Stimulated activated CD4-positive, alpha-beta T cell treated with anti-CD3 and anti-CD28 coated beads, Interleukin-4, amount 100 ng/mL, for 1 hour (primary cell): ENCODE measurements at places on chromosomes 12 and 14.
A peak's percentile ranks its signal among the peaks of the same experiment; 100 is the strongest.

GRCh38 chr14:60757567-60758002 is 23.0 kb downstream of the MNAT1 start:
- no peak for DNase-seq

GRCh38 chr12:121095544-121096198 is 37.0 kb upstream of the P2RX7 start:
- peak; percentile 76 for DNase-seq

DNA sequence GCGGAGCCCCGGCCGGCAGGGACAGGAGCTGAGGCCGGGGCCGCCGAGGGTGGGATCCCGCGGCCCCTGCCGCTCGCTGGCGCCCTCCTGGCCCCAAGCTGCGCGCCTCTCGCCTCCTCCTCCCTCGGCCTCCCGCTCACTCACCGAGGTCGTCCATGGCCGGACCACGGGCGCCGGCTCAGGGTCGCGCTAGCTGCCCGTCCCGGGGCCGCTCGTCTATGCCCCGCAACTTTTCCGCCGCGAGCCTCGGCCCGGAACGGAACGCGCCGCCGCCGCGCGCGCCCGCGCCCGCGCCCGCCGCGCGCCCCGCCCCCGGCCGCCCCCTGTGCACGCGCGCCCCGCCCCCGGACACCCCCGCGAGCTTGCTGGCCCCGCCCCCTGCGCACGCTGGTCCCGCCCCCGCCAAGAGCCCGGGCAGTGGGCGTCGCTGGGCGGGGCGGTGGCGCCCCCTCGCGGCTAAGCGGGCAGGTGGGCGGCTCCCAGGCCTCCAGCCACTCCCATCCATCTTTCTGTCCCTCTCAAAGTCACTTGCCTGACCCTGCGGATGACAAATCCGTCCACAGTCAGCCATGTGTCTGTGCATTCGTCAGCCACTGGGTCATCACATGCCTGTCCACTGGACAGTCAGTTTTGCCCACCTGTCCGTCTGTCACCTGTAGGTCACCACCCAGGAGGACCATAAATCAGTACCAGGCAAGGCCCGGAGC is at the start of gene PXN:
TSS of gene PXN (minus strand) at position 258 of the 707 bp plus-strand sequence. CDS start at position 157, 101 bp downstream.
- DNase-seq: peak; percentile 90

DNA sequence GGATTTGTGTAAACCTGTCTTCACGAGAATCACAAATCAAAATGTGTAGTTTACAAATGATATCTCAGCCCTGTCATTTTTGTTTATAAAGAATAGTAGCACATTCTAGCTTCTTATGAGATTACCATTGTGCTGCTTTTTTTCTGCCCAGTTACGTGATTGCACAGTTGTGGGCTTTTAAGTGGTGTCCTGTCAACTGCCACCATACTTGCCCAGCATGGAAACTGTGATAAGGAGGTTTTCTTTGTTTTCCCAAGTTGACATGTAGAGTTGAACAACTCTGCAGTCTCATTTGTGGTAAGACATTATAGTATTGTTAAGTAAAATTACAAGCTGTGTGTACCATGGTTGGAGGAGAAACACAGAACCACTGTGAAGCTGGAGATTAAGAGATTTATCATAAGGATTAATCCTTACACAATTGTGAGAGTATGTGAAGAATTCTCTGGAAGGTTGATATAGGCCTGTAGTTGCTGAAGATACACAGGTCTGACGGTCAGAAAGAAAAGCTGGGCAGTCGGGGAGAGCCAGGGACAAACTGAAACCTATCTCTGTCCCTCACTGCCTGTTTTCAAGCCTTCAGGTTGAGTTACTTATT is 12.2 kb downstream of the CHURC1 start:
- DNase-seq: no peak

GRCh38 chr12:24991209-24992049 is 42.5 kb upstream of the BCAT1 start:
- no peak for DNase-seq

GRCh38 chr12:121124402-121125109 is 8.1 kb upstream of the P2RX7 start:
- no peak for DNase-seq

- peak; percentile 45 for DNase-seq
Measured at GRCh38 chr14:88005978-88006851, 1.3 kb downstream of the GPR65 start.

DNA sequence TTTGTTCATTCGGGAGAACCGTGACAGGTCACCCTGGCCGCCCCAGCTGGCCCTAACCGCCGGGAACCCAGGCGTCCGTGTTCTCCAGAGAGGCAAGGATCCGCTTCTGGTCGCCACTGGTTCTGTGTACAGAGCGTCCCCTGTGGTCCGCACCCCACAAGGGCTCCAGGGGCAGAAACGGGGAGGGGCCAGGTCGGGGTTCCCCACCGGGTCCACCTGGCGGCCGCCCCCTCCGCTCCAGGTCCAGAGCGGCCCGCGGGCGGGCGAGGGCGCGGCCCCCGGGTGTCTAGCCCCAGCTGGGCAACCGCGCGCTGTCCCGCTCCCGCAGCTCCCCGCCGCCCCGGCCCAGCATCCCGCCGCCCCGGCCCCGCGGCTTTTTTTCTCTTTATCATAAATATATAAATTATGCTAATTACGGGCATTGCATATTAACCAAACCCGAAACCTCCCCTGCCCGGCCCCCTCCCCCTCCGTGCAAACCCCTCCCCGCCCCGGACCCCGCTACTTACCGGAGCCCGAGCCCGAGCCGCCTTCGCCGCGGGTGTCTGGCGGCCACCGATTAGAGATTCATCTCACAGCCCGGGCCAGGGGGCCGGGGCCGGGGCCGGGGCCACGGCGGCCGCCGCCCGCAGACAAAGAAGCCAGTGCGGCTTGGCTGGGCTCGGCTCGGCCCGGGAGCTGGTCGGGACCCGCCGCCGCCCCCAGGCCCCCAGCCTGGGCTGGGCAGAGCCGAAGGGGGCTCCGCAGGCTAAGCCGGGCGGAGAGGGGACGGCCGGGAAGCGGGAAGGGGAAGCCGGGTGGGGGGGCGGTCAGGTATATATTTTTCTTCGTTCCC is 512 bp downstream of the POU6F1 start:
- peak; percentile 50 for DNase-seq

DNA sequence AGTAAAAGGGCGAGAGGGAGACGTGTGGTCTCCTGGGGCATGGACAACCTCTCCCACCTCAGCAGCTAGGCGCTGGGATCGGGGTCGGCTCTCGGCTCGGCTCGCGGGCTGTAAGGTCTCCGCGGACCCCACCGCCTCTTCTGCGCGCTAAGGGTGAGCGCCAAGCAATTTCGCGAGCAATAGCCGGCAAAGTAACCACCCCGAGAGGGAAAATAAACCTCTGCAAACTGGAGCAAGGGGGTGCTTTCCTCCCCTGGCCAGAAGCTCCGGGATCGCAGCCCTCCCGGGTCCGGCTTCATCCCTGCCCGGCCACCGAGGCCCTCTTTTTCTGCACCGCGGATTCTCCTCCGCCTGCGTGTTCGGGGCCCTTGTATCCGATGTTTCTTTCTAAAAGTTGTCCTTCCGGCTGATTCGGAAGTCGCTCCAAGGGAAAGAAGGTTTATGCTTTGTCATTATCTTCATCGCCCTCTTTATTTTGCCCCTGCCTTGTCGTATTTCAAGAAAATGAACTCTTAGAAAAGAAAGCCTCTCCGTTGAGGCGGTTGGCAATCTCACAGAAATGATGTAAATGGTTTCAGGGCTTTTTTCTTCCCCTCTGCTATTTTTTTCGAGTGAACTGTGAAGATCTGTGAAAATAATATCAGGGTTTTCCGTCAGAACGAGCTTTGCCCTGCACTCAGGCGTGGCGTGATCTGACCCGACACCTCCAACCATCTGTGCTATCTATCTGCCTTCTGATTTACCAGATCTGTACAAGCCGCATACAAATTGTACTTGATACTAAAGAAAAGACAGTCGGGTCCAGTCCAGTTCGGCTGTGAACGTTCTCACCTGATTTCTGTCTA is 1.7 kb upstream of the SIX6 start:
- no peak for DNase-seq

GRCh38 chr14:33369972-33370371 is 431.3 kb downstream of the NPAS3 start:
- DNase-seq: no peak

- no peak for DNase-seq
Measured at GRCh38 chr14:65446159-65446558, 33.6 kb downstream of the FUT8 start.

GRCh38 chr14:61720294-61720661 is 25.0 kb downstream of the HIF1A start:
- DNase-seq: no peak

GRCh38 chr12:28268608-28269229 is 78.5 kb downstream of the CCDC91 start:
- DNase-seq: no peak

GRCh38 chr12:78977304-78977867 is 112.8 kb downstream of the SYT1 start:
- no peak for DNase-seq

DNA sequence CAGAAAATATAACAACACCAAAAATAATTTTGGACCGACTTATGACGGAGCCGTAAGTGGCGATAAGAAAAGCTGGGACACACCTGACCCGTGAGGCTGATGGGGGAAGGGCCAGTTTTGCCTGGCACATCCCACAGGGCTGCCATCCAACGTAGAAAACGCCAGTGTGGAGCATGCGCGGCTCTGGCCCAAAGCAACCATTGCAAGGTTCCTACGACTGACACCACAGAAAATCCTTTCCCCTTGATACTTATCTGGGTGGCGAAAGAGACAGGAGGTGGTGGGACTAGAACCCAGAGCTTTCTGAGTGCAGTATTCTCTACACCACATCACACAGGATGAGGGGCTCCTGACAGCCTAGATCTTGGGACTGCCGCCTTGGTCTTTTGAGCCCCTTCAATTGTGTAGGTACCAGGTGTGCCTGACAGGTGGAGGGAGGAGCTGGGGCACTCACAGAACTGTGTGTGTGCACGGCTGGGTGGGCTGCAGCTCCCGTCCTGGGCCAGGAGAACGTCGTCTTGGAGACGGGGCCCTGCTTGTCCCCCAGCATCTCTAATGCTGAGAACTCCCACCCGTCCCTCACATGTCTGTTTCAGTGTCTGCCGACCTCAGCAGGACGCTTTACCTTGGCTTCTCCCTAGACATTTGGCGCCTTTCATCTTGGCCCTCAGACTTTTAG is 17.4 kb upstream of the CACNA2D4 start:
- no peak for DNase-seq

DNA sequence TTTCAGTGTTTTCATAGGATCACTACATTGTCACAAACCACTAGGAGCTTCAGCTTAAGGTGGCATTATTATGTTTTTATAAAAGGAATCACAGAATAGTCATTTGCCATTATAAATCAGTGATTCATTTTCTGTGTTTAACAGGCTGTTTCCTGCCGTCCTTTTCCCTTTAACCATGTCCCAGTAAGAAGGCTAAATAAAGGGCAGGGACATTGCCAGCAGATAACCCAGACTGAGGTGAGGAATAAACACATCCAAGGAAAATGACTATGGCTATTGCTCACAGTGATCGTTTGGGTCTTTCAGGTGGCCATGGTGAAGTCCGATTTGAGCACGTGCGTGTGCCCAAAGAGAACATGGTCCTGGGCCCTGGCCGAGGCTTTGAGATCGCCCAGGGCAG is 17.9 kb upstream of the ALDH2 start:
- no peak for DNase-seq

- DNase-seq: peak; percentile 59
Measured at GRCh38 chr12:9244894-9245293, 36.7 kb upstream of the PZP start.

- no peak for DNase-seq
Measured at GRCh38 chr12:10543499-10543898, 37.8 kb downstream of the EIF2S3B start.

DNA sequence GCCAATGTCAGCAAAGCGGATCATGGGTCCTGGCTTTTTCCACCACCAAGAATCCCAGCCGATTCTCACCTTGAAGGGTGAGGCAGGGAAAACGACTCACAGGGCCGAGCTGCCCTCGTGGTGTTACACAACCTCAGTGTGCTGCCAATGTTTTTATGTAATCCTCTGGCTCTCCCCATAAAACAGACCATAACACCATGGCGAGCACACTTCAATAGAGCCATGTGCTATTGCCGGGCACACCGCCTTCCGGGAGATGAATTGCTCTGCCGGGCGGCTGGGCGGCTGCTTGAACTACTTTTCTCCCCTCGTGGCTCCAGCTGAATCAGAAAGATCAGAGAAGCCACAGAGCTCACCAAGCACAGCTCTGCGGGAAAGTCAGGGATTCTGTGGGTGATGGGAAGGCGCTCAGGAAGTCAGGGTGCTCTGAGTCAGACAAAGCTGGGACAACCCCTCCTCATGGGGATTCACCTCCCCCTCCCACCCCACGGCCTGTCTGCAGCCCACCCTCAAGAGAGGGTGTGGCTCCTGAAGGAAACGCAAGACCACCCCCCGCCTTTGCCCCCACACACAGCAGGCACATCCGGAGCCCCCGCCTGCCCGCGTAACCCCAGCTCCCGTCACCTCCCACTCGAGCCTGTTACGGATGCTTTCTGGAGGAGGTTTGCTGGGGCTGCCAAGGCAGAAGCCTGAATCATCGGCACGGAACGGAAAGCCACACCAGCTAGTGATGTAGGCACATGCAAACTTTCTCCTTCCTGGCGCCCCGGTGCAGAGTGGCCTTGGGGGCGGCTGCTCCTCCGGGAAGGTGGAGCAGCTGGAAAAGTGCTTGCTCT is 1.8 kb downstream of the GALNT9 start:
- DNase-seq: peak; percentile 67

DNA sequence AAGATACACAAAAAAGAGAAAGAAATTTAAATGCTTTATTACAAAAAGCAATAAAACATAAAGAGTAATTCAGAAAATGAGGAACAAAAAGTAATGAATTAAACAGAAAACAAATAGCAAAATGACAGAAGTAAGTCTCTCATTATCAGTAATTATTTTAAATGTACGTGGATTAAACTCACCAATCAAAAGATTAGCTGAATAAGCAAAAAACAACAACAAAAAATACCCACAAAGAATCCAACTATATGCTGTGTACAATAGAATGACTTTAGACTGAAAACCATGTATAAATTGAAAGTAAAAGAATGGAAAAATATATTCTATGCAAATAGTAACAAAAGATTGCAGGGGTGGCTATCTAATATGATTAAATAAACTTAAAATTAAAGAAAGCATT is 1006.8 kb downstream of the SLC16A7 start:
- DNase-seq: no peak

GRCh38 chr12:99910342-99910741 is 74.4 kb downstream of the ANKS1B start:
- no peak for DNase-seq

DNA sequence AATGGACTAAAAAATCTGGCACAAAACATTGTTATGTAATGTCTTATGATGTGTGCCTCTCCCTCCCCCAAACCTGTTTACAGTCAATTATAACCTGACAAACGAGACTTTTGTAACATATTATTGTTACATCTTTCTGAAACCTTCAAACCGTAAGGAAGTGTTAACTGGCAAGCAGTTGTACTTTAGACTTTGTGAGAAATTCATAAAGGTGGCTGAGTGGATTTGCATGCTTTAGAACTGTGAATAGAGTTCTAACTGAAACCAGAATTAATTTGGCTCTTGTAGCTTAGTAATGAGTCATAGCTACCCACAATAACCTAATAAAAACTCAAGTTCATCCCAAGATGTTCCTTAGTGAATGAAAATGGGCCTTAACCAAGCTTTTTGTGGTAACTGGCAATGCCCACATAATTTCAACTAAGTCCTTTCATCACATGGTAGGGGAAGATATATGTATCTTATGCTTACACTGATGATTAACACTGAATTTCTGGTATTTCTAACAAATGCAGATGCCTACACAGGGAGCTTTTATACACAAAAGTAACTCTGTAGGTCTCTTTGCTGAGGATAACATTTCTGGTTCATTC is 29.7 kb downstream of the RAD9B start:
- DNase-seq: no peak

- DNase-seq: peak; percentile 45
Measured at GRCh38 chr12:122422730-122423257, 325 bp upstream of the CLIP1 start.

GRCh38 chr12:89856431-89856830 is 147.8 kb upstream of the ATP2B1 start:
- DNase-seq: no peak
